ENCODE measurements at places on chromosomes 1 and 21.
A peak's percentile ranks its signal among the peaks of the same experiment; 100 is the strongest.

DNA sequence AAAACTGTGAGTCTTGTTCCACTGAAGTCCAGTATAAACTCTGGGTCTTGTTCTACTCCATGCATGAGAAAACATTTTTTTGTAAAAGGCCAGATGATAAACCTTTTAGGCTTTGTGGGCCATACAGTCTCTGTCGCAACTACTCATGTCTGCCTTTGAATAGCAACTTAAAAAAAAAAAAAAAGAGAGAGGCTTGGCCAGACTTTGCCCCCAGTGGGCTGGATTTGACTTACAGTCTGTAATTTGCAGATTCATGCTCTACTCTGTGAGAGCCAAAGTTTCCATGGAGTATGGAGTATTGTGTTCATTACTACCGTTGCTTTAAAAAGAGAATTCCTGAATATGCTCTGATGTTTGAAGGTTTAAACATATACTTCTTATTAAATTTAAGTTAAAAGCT lies 654.9 kb upstream of the PKN2 start:
- peak; percentile 15 for DNase-seq

GRCh38 chr1:214688891-214689290 lies 85.9 kb downstream of the CENPF start:
- DNase-seq: no peak

GRCh38 chr1:23742670-23743286 lies 493 bp upstream of the ELOA start:
- DNase-seq: peak; percentile 31

DNA sequence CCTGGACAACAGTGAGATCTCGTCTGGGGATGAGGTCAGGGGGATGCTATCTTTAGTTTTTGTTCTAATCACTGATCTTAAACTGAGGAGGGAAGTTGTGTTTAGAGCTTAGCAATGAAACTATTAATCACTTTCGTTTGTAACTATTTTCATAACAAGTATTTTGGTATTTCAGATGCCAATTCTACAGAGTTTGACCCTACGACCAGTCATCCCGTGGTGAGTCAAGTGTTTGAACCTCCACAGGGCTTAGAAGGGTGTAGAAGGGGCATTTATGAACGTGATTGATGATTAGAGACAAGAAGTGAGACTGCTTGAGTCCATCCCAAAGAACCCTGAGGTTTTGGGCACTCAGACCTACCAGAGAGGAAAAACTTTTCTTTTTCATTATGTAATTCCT lies 15.6 kb downstream of the SLFNL1 start:
- no peak for DNase-seq

- DNase-seq: no peak
Measured at GRCh38 chr21:17829472-17829871, 10.3 kb upstream of the C21orf91 start.

DNA sequence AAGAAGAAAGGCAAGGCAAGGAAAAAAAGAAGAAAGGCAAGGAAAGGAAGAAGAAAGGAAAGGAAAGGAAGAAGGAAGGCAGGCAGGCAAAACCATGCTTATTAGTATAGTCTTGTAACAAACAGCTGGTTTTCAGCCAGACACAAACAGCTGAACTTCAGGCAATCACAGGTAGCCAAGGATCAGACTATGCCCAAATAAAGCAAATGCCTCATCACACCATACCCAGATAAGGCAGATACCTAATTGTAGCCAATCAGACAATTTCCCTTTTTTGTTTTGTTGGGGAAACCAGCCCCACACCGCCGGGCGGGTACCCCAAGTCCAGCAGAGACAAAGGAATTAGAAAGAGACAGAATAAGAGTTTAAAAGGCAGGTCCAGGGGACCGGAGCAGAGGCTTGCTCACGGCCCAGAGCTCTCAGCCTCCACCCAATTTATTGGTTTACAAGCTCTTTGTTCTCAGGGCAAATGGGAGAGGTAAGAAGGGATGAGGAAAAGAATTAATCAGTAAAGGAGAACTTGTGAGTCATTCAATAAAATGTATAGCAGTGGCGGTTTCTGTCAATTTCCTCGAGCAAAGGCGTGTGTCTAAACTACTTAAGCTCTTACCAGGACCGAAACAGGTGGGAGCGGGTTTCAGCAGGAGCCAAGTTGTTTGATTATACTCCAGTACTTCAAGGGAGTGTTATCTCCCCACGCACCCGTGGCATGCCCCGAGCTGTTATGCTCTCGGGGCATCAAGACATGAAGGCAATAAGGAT lies 886.8 kb downstream of the KCNT2 start:
- no peak for DNase-seq

- DNase-seq: peak; percentile 91
Measured at GRCh38 chr1:100400404-100400803, 48.1 kb downstream of the CDC14A start.

- DNase-seq: no peak
Measured at GRCh38 chr1:204449678-204450280, 38.2 kb upstream of the PPP1R15B start.

GRCh38 chr1:163170331-163170730 lies 32.4 kb downstream of the RGS5 start:
- DNase-seq: no peak

DNA sequence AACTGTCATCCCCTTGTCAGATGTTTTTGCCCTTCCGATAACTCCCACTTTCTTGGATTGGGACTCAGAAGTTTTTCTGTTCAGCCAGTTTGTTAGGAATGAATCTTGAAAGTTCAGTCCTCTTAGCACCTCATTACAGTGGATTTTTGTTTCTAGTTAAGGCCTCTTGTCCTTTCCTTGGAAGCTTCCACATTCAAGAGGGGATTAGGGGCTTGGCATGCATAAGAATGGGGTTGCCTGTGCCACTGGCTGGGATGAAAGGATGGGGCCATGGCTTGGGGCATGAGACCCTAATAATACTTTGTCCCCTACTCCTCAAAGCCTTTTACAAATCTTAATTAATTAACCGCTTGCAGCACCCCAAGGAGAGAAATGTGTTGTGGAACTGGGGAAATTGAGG lies 2.4 kb upstream of the DHDDS start:
- DNase-seq: no peak

- DNase-seq: no peak
Measured at GRCh38 chr1:49293016-49293415, 516.3 kb upstream of the BEND5 start.

GRCh38 chr21:19034560-19034959 lies 631.0 kb upstream of the TMPRSS15 start:
- no peak for DNase-seq

DNA sequence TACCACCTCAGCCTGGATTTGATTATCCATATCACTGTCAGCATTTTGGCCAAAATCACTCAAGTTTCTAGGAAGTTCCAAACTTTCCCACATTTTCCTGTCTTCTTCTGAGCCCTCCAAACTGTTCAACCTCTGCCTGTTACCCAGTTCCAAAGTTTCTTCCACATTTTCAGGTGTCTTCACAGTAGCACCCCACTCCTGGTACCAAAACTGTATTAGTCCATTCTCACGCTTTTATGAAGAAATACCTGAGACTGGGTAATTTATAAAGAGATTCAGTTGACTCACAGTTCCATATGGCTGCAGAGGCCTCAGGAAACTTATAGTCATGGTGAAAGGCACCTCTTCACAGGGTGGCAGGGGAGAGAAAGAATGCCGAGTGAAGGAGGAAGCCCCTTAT lies 39.4 kb downstream of the STXBP3 start:
- DNase-seq: no peak

GRCh38 chr1:21724570-21724969 lies 55.4 kb upstream of the RAP1GAP start:
- DNase-seq: no peak

DNA sequence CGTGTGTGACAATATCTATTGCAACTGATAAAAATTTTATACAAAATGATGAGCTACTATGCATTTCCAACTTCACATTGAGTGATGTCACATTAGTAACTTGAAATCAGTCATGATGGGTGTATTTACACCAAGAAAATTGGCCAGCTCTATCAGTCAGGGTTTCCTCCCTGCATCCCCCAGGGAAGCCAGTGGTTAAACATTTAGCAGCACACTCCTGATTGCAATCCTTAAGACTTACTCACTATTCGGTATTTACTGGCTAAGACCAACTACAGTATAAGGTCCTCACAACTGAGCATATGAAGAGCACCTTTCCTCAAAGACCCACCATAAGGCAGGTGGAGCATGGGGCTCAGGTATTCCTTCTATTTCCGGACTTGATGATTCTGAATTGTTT lies 41.3 kb upstream of the PTGFRN start:
- no peak for DNase-seq

- peak; percentile 32 for DNase-seq
Measured at GRCh38 chr21:45093035-45093532, 18.7 kb downstream of the ADARB1 start.

DNA sequence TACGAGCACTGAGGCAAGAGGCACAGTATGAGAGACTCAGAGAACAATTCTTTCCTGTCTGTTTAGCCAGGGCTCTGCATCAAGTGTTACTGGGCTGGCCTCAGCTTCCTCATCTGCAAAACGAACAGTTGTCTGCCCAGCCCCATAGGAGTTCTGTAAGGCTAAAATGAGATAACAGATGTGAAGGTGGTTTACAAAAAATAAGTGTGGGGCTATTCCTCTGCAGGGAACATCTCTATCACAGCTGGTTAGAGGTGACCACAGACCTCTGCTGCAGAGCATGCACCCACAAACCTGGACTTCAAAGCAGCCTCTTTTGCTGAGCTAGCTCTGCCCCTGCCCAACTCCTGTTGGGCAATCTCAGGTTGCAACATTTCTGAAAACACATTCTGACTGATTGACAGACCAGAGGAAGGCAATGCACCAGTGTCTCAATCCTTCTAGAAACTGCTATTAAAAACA lies 10.5 kb upstream of the OLIG1 start:
- DNase-seq: peak; percentile 98
